ENCODE measurements at places on chromosomes 3 and 15. TPM values are rescaled to one million over a fixed set of nuclear protein-coding genes. Genes with fewer than 3 reads are reported as not detected.

SLC2A2 gene
- not detected for total RNA-seq

ZWILCH gene
- 14.4 TPM for total RNA-seq

CHRM5 gene
- not detected for total RNA-seq

NOX5 gene
- under 0.01 TPM for total RNA-seq

CRABP1 gene
- total RNA-seq, result not detected

WHAMM gene
- total RNA-seq, result 4.2 TPM

APBA2 gene
- total RNA-seq, result 12.1 TPM

LRRIQ4 gene
- total RNA-seq, result 0.19 TPM

STXBP5L gene
- under 0.01 TPM for total RNA-seq

EFCAB12 gene
- not detected for total RNA-seq

ADGRG7 gene
- total RNA-seq, result not detected

PLA2G4E gene
- not detected for total RNA-seq

ACP3 gene
- under 0.01 TPM for total RNA-seq

LARP6 gene
- total RNA-seq, result 49.0 TPM

INSYN1 gene
- total RNA-seq, result 1.5 TPM

KBTBD8 gene
- 6.3 TPM for total RNA-seq

DCLK3 gene
- total RNA-seq, result under 0.01 TPM

EFHB gene
- total RNA-seq, result under 0.01 TPM

PLSCR5 gene
- total RNA-seq, result not detected

ACTRT3 gene
- 3.1 TPM for total RNA-seq

CHRNB4 gene
- not detected for total RNA-seq

PTH1R gene
- total RNA-seq, result 0.38 TPM

LMAN1L gene
- total RNA-seq, result not detected

LIPC gene
- total RNA-seq, result under 0.01 TPM

CCR3 gene
- total RNA-seq, result not detected

MYRIP gene
- total RNA-seq, result under 0.01 TPM

GNB5 gene
- total RNA-seq, result 42.3 TPM

RTP1 gene
- total RNA-seq, result under 0.01 TPM

ZNF501 gene
- total RNA-seq, result 4.5 TPM

CKMT1B gene
- not detected for total RNA-seq

C3orf20 gene
- under 0.01 TPM for total RNA-seq

SAMMSON gene
- 0.28 TPM for total RNA-seq

CD200 gene
- 25.1 TPM for total RNA-seq

IL12A gene
- total RNA-seq, result 1.2 TPM

MORC1 gene
- not detected for total RNA-seq

TMEM266 gene
- not detected for total RNA-seq

RHCG gene
- under 0.01 TPM for total RNA-seq

SPESP1 gene
- 4.2 TPM for total RNA-seq

ARMC8 gene
- total RNA-seq, result 50.2 TPM

TM6SF1 gene
- total RNA-seq, result 0.85 TPM

PARP15 gene
- total RNA-seq, result under 0.01 TPM

Data from regular cardiac myocyte (primary cell).